ENCODE measurements at places on chromosomes 13 and 19. TPM values are rescaled to one million over a fixed set of nuclear protein-coding genes. Genes with fewer than 3 reads are reported as not detected.

SLC25A23 gene
- 42.9 TPM for total RNA-seq

KLK3 gene
- not detected for total RNA-seq

- H3K27me3 ChIP-seq = no peaks in the 10 kb centered on the region
- H3K4me3 ChIP-seq = no peak overlapping the region
- H3K4me1 ChIP-seq = peaks cover 4% of the 10 kb centered on the region
- peak; percentile 50 for DNase-seq
Measured at GRCh38 chr13:75458696-75459422, 23.1 kb downstream of the TBC1D4 start.

- no peaks in the 10 kb centered on the region for H3K4me1 ChIP-seq
- H3K36me3 ChIP-seq = no peaks in the 10 kb centered on the region
- no peaks in the 10 kb centered on the region for H3K27me3 ChIP-seq
- H3K4me3 ChIP-seq = no peak overlapping the region
- DNase-seq = no peak
Measured at GRCh38 chr13:33722216-33722915, 95.6 kb upstream of the RFC3 start.

- no peaks in the 10 kb centered on the region for H3K36me3 ChIP-seq
- H3K4me3 ChIP-seq = no peak overlapping the region
- no peaks in the 10 kb centered on the region for H3K4me1 ChIP-seq
- DNase-seq = peak; percentile 75
Measured at GRCh38 chr19:4140237-4140711, 13.2 kb upstream of the CREB3L3 start.

DNA sequence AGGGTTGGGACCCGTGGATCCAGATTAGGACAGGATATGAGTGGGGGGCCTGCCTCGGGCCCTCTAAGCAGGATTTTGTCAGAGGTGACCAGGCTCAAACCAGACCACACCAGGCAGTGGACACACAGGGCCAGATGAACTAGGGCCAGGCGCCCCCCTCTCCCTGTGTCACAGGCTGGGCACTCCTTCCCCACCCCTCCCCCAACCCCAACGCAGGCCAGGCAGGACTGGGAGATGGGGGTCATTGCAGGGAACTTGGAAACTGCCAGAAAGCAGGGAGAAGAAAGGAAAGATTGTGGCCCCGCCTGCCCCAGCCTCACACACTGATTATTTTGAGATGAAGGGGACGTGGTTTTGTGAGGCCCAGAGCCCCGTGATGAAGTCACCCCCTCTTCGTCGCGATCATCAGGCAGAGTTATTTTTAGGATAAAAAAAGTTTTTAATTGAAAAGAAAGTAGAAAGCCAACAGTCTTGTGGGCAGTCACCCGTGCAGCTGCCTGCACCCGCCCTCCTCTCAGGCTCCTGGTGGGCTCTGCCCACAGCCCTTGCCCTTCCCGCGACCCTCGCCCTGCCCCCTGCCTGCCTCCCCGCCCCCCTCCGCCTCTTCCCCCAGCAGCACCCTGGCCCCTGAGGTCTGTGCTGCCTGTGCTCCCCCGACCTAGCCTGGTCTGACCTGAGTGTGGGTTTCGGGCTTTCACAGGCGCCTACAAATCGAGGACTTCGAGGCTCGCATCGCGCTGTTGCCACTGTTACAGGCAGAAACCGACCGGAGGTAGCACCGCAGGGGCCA is 1.9 kb upstream of the YJEFN3 start:
- H3K36me3 ChIP-seq = peaks cover 63% of the 10 kb centered on the region
- no peak for DNase-seq
- no peak overlapping the region for H3K27ac ChIP-seq
- no peak overlapping the region for H3K4me3 ChIP-seq

GRCh38 chr19:33734913-33735312 is 61.8 kb upstream of the KCTD15 start:
- H3K36me3 ChIP-seq = no peaks in the 10 kb centered on the region
- H3K27me3 ChIP-seq = no peaks in the 10 kb centered on the region
- no peak for DNase-seq
- H3K27ac ChIP-seq = no peak overlapping the region
- 0 out of 2 replicates have a peak, but pooled peaks cover 2% of the 10 kb centered on the region for H3K4me1 ChIP-seq

DNA sequence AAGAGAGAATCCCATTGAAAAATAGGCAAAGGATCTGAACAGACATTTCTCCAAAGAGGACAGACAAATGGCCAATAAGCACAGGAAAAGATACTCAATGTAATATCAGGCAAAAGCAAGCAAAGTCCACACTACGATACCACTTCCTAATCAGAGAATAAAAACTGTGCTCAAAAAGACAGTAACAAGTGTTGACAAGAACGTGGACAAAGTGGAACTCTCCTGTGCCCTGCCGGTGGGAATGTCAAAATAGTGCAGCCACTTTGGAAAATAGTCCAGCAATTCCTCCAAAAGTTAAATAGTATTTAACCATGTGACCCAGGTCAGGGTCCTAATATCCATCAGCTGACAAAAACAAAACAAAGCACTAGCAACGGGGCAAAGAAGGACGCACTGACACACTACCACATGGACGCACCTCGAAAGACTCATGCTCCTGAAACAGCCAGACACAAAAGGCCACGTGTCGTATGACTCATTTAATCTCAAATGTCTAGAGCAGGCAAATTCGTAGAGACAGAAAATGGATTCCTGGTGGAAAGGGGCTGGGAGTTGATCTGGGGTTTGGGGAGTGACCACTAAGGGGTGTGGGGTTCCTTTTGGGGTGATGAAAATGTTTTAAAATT is 5.2 kb downstream of the MIER2 start:
- H3K27me3 ChIP-seq = no peaks in the 10 kb centered on the region
- no peak for DNase-seq
- H3K36me3 ChIP-seq = peaks cover 61% of the 10 kb centered on the region
- no peaks in the 10 kb centered on the region for H3K4me1 ChIP-seq
- H3K4me3 ChIP-seq = no peak overlapping the region

TDRD12 gene
- total RNA-seq = 1.3 TPM

GRCh38 chr19:48689449-48689848 is 6.3 kb upstream of the FUT2 start:
- no peaks in the 10 kb centered on the region for H3K36me3 ChIP-seq
- no peaks in the 10 kb centered on the region for H3K4me1 ChIP-seq
- no peak for DNase-seq
- H3K27ac ChIP-seq = no peak overlapping the region

URAD gene
- total RNA-seq = not detected

GRCh38 chr19:29841209-29841558 is 29.4 kb downstream of the CCNE1 start:
- no peak overlapping the region for H3K27ac ChIP-seq
- H3K27me3 ChIP-seq = no peaks in the 10 kb centered on the region
- peak overlapping the region; percentile 21 for H3K4me3 ChIP-seq
- no peak for DNase-seq

GRCh38 chr19:39679791-39680168 is 24.1 kb downstream of the LGALS16 start:
- no peak overlapping the region for H3K4me3 ChIP-seq
- no peaks in the 10 kb centered on the region for H3K27me3 ChIP-seq
- H3K36me3 ChIP-seq = no peaks in the 10 kb centered on the region
- no peak for DNase-seq
- H3K27ac ChIP-seq = no peak overlapping the region
- no peaks in the 10 kb centered on the region for H3K4me1 ChIP-seq

ZNF136 gene
- total RNA-seq = 10.8 TPM

CKM gene
- total RNA-seq = 0.13 TPM

Data from H9 (cell line).